H1 (cell line): ENCODE measurements at places on chromosomes 2 and 18. TPM values are rescaled to one million over a fixed set of nuclear protein-coding genes. Genes with fewer than 3 reads are reported as not detected.

DNA sequence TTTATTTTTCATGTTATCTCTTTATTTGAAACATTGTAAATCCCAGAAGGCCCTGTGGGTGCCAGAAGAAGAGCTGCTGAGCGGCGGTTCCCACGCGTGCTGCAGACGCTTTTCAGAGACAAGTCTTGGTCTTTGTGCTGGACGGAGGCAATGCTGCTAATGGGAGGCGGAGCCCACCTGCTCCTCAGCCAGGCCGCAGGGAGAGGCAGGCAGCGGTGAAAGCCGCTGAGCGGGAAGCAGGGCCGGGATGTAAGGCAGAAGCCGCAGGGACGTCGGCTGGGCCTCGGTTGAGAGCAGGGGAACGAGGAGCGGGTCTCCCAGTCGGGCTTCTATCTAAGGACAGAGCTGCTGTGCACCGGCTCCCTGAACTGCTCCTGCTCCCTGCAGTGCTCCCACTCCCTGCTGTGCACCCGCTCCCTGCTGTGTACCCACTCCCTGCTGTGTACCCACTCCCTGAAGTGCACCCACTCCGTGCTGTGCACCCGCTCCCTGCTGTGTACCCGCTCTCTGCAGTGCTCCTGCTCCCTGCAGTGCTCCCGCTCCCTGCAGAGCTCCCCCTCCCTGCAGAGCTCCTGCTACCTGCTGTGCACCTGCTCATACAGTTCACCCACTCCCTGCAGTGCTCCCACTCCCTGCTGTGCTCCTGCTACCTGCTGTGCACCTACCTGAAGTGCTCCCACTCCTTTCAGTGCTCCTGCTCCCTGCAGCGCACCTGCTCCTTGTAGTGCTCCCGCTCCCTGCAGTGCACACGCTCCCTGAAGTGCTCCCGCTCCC is 16.4 kb downstream of the TMEM18 start:
- no peaks in the 10 kb centered on the region; the same call in 1 of the 2 replicates for H3K27me3 ChIP-seq
- peak; percentile 64 for DNase-seq

LRRFIP1 gene
- total RNA-seq, result 68.6 and 75.8 TPM in 2 replicates

THSD7B gene
- 2.2 and 2.9 TPM in 2 replicates for total RNA-seq

LHCGR gene
- 0.31 and 0.73 TPM in 2 replicates for total RNA-seq

ALPG gene
- total RNA-seq, result 0.56 and 0.75 TPM in 2 replicates
